ENCODE measurements at places on chromosomes 3 and 15.
A peak's percentile ranks its signal among the peaks of the same experiment; 100 is the strongest.

- DNase-seq, result no peak
Measured at GRCh38 chr3:21462141-21462540, 288.9 kb downstream of the ZNF385D start.

DNA sequence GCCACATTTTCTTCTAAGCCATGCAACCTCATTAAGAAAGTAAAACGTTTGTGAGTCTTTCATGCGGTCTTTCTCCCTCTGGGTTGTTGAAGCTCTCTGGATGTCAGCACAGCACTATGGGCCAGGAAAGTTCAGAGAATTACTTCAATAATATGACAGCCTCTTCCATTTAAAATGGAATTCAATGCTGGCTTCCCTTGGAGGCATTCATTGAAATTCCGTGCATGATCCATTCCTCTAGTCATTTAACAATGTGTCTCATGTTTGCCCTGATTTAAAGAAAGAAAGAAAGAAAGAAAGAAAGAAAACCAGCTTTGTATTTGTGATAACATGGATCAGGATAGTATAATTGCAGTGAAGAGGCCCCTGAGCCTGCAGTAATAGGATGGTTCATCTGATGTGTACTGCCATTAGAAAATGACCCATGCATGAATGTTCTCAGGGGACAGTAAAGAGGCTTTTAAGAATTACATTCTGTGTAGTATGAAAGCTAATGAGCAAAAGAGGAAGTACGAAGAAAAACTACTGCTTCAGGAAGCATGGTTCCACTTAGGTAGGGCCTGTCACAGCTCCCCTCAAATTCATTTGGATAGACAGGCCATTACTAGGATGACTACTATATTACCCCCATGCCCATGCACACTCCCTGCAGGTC is 146.0 kb downstream of the ARPP21 start:
- DNase-seq, result no peak

DNA sequence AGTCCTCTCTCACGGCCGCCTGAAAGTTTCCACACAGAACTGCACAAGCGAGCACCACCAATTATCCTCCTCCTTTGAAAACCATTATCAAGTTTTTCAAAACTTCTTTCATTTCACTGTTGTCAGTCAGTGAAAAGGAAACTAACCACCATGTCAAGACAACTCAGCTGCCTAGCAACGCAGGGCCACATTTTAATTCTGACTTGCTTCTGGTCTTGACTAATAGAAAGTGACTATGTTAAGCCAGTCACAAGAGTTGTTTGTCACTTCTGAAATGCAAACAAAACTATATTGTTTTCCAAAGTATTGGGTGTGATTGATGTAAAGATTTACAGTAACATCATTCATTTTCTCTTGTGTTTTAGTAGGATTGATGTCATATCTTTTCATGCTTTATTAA is 612.8 kb upstream of the AGTR1 start:
- DNase-seq, result no peak

GRCh38 chr3:40566694-40567093 is 41.9 kb downstream of the ZNF621 start:
- DNase-seq, result no peak

DNA sequence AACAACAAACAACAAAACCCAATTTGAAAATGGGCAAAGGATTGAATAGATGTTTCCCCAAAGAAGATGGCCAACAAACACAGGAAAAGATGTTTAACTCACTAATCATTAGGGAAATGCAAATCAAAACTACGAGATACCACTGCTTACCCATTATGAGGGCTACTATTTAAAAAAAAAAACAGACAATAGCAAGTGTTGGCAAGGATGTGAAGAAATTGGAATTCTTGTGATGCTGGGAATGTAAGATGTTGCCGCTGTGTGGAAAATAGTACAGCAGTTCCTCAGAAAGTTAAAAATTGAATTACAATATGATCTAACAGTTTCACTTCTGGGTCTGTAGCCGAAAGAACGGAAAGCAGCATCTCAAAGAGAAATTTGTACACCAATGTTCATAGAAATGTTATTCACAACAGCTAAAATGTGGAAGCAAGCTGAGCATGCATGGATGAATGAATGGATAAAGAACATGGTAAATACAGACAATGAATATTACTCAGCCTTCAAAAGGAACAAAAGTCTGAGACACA is 121.9 kb downstream of the CHSY1 start:
- DNase-seq, result no peak

DNA sequence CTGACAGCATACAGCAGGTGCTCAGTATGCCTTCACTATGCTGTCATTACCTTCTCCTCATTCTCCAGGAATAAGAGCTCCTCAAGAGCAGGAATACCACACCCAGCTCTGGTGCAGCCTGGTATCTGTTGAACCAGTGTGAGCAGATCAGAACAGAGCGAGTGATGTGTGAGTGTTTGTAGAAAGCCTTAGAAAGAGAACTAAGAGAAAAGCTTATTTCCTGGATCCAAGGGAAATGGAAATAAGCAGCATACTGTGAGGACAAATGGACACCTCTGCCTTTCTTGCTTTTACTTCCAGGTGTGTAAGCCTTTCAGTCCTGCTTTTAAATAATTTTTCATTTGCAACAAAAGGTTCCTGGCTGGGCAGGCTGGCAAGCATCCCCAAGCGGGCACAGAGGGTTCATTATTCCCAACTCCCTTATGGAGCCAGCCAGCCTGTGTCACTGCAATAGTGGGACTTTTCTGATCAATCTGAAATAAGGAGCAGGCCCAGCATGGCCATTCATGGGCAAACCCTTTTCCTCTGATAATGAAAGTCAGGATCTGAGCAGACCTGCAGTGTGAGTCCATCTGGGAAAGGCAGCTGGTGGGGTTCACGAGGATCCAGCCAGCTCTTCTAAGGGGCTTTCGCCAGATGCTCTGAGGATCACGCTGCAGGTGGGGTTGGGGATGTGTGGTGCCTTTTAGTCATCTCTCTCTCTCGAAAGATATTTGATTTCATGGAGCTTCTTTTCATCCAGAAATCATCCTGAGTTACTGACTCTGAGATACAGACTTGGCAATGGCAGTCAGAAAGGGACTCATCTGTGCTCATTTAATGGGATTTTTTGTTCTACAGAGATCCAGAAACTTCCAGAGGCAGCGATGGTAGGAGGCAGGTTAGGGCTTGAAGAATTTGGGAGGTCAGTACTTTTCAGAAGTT is 594.9 kb upstream of the CFAP20DC start:
- no peak for DNase-seq

DNA sequence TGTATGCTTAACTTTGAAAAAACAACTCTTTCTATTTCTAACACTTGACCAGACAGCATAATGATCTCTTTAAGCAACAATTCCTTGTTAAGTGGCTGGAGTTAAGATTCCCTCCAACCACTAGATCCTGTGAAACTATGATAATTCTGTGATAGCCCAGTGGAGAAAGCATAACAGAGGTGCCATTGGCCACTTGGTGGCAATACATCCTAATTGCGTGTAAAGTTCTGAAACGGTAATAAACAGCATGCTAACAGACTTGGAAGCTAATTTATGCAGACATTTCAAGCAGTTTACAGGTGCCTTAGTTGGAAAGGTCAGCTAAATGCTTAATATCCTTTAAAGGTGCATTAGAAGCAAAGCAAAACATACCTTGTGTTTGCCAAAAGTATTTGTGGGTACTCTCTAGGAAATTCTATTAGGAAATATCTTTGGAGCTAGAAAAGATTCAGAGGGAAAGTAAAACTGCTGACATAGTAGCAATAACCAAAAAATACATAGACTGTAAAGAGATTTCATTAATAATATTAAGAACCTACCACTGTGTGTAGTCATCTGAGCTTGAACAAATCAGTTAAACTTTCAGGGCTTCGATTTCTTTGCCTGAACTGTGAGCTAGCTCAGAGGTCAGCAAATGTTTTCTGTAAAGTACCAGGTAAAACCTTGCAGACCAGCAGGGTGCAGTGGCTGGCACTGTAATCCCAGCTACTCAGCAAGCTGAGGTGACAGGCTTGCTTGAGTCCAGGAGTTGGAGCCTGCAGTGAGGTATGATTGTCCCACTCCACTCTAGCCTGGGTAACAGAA is 19.0 kb upstream of the CSTA start:
- DNase-seq, result no peak

- no peak for DNase-seq
Measured at GRCh38 chr15:36827824-36828223, 248.4 kb downstream of the CDIN1 start.

GRCh38 chr3:113634782-113635474 is 61.5 kb downstream of the USF3 start:
- DNase-seq, result no peak

GRCh38 chr3:107837895-107838612 is 252.8 kb downstream of the CD47 start:
- DNase-seq, result no peak

- no peak for DNase-seq
Measured at GRCh38 chr3:126050626-126051025, 33.3 kb downstream of the SLC41A3 start.

- peak; percentile 57 for DNase-seq
Measured at GRCh38 chr3:177358977-177359592, 161.8 kb upstream of the TBL1XR1 start.

- no peak for DNase-seq
Measured at GRCh38 chr3:143429628-143430514, 310.3 kb downstream of the CHST2 start.

DNA sequence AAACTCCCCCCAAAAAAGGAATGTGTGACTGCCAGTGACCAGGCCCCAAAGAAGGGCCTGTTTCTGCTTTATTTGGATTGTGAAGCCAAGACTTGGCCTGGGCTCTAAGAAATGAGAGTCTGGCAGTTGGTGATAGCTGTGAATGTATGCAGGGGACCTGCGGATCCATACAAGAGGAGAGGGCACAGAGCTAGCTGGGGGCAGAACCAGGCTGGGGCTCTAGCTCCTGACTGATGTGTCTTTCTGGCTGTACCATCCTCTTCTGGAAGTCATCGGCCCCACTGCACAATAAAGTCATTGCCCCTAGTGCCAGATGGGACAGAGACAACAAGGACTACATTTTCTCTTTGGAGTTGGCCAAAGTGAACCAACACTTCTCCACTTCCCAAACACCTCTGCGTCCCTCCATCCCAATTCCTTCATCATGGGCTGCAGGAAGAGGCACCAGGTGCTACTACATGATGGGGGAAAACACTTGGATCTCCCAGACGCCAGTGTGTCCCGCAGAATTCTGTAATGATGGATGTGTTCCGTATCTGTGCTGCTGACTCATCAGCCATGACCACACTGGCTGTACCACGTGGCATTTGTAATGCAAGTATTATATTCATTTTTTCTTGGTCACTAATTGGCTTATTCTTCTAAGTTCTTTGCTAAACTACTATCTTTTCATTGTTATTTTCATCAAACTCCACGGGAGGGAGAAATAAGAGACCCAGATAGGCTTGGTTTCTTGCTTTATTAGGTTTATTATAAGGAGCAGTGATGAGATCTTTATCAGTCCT is 1.7 kb upstream of the PLA2G4F start:
- DNase-seq, result peak; percentile 79

DNA sequence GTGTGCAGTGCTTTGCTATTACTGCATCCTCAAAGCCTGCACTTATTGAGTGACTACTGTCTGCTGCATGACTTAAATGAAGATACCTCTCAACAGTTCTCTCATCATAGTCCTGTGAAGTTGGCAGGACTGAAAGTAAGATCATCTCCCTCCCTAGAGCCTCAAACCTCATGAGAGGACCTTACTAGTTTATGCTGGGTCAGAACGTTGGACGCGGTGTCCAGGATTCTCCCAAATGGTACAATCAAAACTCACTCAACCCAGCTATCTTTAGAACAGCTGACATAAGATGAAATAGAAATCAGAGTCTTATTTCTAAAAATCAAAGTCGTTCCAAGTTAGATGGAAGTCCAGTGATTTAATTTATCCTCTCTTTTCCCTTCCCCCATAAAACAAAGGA is 219.7 kb downstream of the PDZRN3 start:
- DNase-seq, result no peak

- DNase-seq, result peak; percentile 69
Measured at GRCh38 chr15:40102897-40103858, 5.5 kb downstream of the BMF start.

DNA sequence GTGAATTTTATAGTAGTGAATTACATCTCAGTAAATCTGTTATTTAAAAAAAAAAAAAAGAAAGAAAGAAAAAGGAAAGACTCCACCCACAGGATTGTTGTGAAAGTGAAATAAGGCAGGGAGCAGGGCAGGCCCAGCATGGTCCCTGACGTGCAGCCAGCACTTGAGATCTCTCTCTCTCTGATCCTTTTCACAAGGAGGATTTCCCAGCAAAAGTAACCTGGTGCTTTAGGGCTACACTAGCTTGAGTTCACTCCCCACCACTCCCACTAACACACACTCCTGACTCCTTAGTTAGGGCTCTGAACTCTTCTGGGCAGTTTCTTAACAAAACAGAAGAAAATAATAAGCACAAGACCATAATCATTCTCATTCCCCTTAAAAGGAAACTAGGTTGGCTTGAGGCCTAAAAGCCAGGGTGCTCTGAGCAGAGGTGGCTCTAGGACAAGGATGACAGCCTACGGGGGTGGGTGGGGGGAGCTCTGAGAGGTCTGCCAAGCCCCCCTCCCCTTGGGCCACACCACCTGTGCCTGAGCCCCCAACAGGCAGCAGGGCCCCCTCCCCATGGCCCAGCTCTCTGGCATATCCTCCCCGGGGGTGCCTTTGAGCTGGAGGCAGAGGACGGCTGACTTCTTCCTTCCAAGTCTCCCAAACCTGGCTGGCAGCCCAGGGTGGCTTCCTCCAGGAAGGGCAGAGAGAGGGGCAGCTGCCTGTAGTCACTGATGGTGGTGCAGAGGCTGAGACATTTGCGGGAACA is 856 bp downstream of the TMEM40 start:
- DNase-seq, result peak; percentile 52

GRCh38 chr15:52102463-52102862 is 10.1 kb downstream of the BCL2L10 start:
- DNase-seq, result no peak

DNA sequence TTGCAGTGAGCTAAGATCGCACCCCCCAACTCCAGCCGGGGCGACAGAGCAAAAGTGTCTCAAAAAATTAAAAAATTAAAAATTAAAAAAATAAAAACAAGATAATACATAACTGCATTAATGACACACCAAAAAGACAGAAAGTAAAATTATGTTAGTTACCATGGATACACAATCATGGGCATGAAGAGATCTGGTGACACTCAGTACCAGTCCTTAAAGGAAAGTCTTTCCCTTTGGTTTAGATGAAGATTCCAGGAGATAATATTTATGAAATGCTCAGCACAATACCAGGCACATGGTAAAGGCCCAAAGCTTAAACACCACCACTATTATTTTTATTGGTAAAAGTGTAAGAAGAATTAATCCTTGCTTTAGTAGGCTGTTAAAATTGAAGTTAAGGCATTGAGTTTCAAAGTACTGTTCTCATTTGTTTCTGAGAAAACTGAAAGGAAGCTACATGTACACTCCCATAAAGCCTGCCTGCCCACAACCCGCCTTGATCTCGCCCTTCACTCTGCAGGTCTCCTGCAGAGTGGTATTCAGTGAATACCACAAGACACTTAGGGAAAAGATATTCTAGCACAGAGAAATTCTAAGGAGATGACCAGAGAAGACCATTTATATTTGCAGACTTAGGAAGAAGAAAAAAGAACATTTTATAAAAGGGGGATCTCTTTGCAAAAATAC is 52.3 kb downstream of the SUCLG2 start:
- no peak for DNase-seq

GRCh38 chr15:81071120-81071519 is 63.0 kb upstream of the CFAP161 start:
- peak; percentile 56 for DNase-seq
